Activated T-helper 1 cell treated with anti-CD3 and anti-CD28 coated beads, Interleukin-12 subunit alpha, Interleukin-12 subunit beta, Interleukin-2, Interleukin-4 antibody, amounts not matched to agents 30 ng/mL and 10 ng/mL and 1 ng/mL, durations not matched to agents 14 hours and 24 hours and 36 hours (primary cell): ENCODE measurements at places on chromosomes 2 and 18.

- no peak overlapping the region for H3K27ac ChIP-seq
- H3K27me3 ChIP-seq: peaks cover 21% of the 10 kb centered on the region
- H3K4me1 ChIP-seq: no peaks in the 10 kb centered on the region
- H3K4me3 ChIP-seq: no peak overlapping the region
Measured at GRCh38 chr2:162233197-162233596, 10.0 kb downstream of the FAP start.

DNA sequence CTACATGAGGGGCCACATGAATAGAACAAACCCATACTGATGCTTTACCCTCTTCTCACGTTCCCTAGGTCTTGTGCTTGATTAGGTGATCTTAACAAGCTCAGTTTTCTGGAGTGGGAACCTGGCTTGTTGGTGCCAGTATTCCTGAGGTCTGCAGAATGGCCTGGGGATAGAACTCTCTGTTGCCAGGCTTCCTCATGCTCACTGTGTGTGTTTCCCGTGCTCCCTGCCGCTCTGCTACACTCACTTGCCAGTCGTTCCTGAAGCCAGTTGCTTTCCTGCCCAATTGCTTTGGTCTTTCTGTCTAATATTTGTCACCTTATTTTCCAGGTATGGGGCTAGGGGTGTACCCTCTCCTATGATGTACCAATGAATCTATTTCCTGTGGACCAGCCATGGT is 2111.5 kb upstream of the PIK3C3 start:
- H3K36me3 ChIP-seq: no peaks in the 10 kb centered on the region
- DNase-seq: no peak
- no peak overlapping the region for H3K27ac ChIP-seq
- peaks cover 3% of the 10 kb centered on the region for H3K27me3 ChIP-seq

GRCh38 chr2:130954873-130955272 is 118.2 kb downstream of the ARHGEF4 start:
- no peak overlapping the region for H3K27ac ChIP-seq
- peaks cover 8% of the 10 kb centered on the region for H3K4me1 ChIP-seq
- H3K27me3 ChIP-seq: peaks cover 7% of the 10 kb centered on the region
- H3K4me3 ChIP-seq: no peak overlapping the region
- DNase-seq: no peak

DNA sequence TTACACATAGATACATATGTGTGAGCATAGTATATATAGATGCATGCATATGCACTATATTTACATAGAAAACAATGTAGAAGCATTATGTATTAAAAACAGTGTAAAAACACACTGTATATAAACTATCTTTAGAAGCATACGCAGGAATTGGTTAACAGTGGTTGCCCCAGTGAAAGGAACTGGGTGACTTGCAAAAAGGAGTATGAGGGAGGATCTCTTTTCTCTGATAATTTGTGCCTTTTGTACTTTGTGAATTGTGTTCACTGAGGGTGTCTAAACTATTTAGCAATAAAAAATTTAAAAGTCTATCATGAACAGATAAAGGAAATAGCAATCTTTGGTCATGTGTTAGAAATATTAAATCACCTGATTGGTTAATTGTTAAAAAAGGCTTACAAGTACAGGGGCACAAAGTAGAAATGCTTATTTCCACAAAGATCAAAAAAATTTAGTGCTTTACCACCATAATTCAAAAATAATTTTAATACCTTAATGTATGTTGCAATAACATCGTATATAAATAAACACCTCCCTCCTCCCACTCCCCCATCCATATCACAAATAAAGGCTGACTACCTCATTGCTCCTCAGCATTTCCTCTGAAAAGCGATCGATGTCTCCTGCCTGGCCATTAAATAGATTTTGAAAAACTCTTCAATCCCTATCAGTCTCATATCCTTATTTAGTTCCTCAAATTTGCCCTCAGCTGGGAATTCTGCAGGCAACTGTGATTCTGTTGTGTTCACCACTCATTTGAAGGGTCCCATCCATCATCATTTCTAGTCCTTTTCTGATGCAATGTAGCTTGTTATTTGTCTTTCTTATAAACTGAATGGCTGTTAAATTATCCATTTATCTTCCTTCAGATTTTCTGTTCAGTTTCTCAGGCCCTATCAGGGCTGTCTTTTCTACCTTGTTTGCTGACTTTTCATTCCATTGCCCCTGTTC is 257.3 kb downstream of the AGPS start:
- no peaks in the 10 kb centered on the region for H3K36me3 ChIP-seq
- DNase-seq: no peak

GRCh38 chr2:39858677-39859076 is 79.6 kb upstream of the THUMPD2 start:
- no peaks in the 10 kb centered on the region for H3K36me3 ChIP-seq
- DNase-seq: no peak
- H3K4me1 ChIP-seq: no peaks in the 10 kb centered on the region
- no peak overlapping the region for H3K27ac ChIP-seq
- H3K4me3 ChIP-seq: no peak overlapping the region

GRCh38 chr2:168854651-168855050 is 35.6 kb downstream of the SPC25 start:
- H3K27ac ChIP-seq: no peak overlapping the region
- no peaks in the 10 kb centered on the region for H3K27me3 ChIP-seq
- no peak for DNase-seq
- no peak overlapping the region for H3K4me3 ChIP-seq
- peaks cover 27% of the 10 kb centered on the region for H3K36me3 ChIP-seq

DNA sequence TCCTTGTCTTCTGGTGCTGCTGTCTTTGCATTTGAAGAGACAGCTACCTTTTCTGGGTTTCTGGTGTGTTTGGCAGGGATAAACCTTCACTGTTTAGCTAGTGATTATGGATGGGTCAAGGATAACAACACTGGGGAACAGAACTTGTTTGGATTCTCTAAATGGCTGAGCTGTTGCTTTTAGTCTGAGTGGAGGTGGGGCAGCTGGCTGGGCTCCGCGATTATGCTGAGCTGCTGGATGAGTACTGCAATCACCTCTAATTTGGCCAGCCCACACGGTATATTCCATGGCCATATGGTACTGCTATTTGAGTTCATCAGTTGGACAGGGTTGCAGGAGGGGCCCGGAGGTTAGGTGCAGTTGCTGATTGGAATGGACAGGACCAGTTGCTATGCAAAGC is 361.6 kb upstream of the TFPI start:
- no peak for DNase-seq
- H3K27ac ChIP-seq: no peak overlapping the region
- H3K36me3 ChIP-seq: no peaks in the 10 kb centered on the region

DNA sequence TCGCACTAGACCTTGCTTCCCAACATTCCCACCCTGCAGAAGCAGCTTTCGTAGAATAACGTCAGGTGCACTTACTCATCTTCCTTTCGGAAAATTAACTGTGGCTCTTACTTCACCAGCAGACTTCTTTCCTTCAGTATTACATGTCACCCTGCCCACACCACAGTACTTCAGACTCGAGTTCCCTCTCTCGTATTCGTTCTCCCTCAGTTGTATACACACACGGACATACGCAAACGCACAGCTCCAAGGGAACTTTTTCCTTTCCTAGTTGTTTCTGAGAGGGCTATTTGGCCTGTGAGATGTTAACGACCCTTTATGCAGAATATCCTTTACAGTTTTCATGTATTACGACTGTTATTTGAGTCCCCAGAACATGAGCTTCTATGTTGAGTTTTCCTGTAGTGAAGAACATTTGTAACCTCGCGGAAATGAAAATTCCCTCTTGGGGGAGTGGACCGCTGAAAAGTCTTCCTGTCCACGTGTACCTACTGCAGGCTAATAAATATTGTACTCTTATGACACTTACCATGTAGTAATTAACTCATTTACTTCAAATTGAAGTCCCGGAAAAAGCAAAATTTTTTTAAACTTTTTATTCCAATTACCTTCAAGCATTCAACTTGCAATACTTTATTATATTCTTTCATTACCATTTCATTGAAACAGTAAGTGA is 908 bp downstream of the ERLEC1 start:
- H3K4me1 ChIP-seq: peaks cover 47% of the 10 kb centered on the region
- peak overlapping the region; percentile 99 for H3K4me3 ChIP-seq
- peak overlapping the region; percentile 97 for H3K27ac ChIP-seq
- peaks cover 8% of the 10 kb centered on the region for H3K36me3 ChIP-seq
- no peak for DNase-seq
- H3K27me3 ChIP-seq: no peaks in the 10 kb centered on the region

- H3K36me3 ChIP-seq: peaks cover 52% of the 10 kb centered on the region
- peak overlapping the region; percentile 31 for H3K27ac ChIP-seq
- H3K4me1 ChIP-seq: peaks cover 54% of the 10 kb centered on the region
- H3K27me3 ChIP-seq: no peaks in the 10 kb centered on the region
- H3K4me3 ChIP-seq: no peak overlapping the region
- DNase-seq: no peak
Measured at GRCh38 chr2:230811508-230811907, 53.2 kb upstream of the ITM2C start.

DNA sequence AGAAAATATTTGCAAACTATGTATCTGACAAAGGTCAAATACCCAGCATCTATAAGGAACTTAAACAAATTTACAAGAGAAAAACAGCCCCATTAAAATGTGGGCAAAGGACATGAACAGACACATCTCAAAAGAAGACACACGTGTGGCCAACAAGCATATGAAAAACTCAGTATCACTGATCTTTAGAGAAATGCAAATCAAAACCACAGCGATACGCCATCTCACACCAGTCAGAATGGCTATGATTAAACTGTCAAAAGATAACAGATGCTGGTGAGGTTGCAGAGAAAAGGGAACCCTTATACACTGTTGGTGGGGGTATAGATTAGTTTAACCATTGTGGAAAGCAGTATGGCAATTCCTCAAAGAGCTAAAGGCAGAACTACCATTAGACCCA is 64.3 kb upstream of the RBMS1 start:
- no peak overlapping the region for H3K27ac ChIP-seq
- H3K4me1 ChIP-seq: no peaks in the 10 kb centered on the region
- no peak for DNase-seq
- no peaks in the 10 kb centered on the region for H3K36me3 ChIP-seq

GRCh38 chr2:181675254-181675653 is 5.1 kb downstream of the NEUROD1 start:
- H3K27ac ChIP-seq: no peak overlapping the region
- peaks cover 4% of the 10 kb centered on the region for H3K36me3 ChIP-seq
- no peak for DNase-seq
- no peak overlapping the region for H3K4me3 ChIP-seq
- H3K4me1 ChIP-seq: peaks cover 18% of the 10 kb centered on the region

DNA sequence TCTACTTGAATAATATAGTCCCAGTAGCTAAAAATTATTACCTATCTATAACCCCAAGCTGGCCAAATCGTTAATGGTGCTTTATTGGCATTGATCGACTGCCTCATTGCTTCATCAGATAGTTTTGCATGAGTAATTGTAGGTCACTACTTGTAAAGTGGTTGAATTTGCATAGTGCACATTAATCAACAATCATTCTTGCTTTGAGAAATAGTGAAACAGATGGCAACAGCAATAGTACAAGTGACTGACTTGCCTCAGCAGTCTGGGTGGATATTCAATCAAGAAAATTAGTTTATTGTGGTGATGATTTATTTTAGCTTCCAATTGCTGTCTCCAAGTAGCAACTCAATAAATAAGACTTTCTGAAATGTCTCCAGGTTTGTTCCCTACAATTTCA is 117.8 kb upstream of the NRXN1 start:
- H3K36me3 ChIP-seq: no peaks in the 10 kb centered on the region
- H3K4me1 ChIP-seq: no peaks in the 10 kb centered on the region
- no peak overlapping the region for H3K27ac ChIP-seq
- no peaks in the 10 kb centered on the region for H3K27me3 ChIP-seq
- H3K4me3 ChIP-seq: no peak overlapping the region

DNA sequence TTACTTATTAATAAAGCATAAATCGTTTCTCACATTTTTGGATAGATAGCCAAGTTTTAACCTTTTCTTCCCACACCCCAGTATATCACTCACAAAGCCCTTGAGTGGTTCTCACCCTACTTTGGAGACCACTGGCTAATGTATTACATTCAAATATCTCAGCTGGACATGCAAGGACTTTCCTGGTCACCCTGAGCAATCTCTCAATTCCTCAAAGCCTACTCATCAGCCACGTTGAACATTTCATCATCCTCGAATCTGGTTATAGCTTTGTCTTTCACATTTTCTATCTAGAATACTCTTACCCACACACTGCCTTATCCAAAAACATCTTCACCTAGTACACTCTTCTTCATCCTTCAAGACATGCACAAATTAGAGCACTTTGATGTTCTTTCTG is 71.1 kb upstream of the MAPRE2 start:
- DNase-seq: no peak
- peaks cover 4% of the 10 kb centered on the region for H3K4me1 ChIP-seq
- H3K27ac ChIP-seq: no peak overlapping the region
- H3K4me3 ChIP-seq: no peak overlapping the region
- peaks cover 13% of the 10 kb centered on the region for H3K27me3 ChIP-seq
- peaks cover 1% of the 10 kb centered on the region for H3K36me3 ChIP-seq

- H3K27me3 ChIP-seq: no peaks in the 10 kb centered on the region
- H3K36me3 ChIP-seq: no peaks in the 10 kb centered on the region
- DNase-seq: no peak
- no peak overlapping the region for H3K4me3 ChIP-seq
- H3K27ac ChIP-seq: no peak overlapping the region
- no peaks in the 10 kb centered on the region for H3K4me1 ChIP-seq
Measured at GRCh38 chr18:28126768-28127167, 50.2 kb downstream of the CDH2 start.

DNA sequence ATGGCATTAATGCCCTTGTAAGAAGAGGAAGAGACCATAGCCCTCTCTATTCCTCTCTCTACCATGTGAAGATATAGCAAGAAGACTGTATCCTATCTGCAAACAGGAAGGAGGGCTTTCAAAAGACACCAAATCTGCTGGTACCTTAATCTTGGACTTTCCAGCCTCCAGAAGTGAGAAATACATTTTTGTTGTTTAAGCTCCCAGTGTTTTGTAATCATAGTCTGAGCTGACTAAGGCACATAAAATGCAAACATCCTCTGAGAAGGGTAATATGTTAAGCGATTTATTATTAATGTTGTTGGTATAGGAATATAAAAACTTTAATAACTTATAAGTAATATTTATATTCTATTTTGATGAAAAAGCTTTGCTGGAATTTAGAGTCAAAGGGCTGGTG is 559.8 kb downstream of the SUCLG1 start:
- H3K4me1 ChIP-seq: no peaks in the 10 kb centered on the region
- no peaks in the 10 kb centered on the region for H3K36me3 ChIP-seq
- no peak overlapping the region for H3K27ac ChIP-seq

DNA sequence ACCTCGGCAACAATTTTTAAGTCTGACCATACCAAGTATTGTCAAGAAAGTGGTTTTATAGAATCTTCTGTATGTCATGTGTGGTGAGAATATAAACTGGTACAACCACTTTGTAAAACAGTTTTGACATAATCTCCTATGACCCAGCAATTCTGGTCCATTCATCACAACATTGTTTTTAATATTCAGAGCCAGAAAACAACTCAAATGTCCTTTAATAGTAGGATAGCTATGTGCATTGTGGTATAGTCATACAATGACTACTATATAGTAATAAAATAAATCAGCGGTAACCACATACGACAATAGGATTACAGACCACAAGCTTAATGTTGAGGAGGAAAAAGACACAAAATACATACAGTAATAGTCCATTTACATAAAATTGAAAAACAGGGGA is 175.2 kb upstream of the SPATS2L start:
- peaks cover 8% of the 10 kb centered on the region for H3K27me3 ChIP-seq
- H3K4me1 ChIP-seq: no peaks in the 10 kb centered on the region
- H3K4me3 ChIP-seq: no peak overlapping the region
- H3K36me3 ChIP-seq: no peaks in the 10 kb centered on the region

- peaks cover 25% of the 10 kb centered on the region for H3K4me1 ChIP-seq
- H3K36me3 ChIP-seq: peaks cover 10% of the 10 kb centered on the region
- peak; percentile 77 for DNase-seq
- peak overlapping the region; percentile 87 for H3K4me3 ChIP-seq
- H3K27me3 ChIP-seq: peaks cover 4% of the 10 kb centered on the region
- H3K27ac ChIP-seq: peak overlapping the region; percentile 81
Measured at GRCh38 chr18:80033181-80034067, 810 bp upstream of the RBFA start.
